T1000 (cell line): ENCODE measurements at places on chromosomes 12 and 14.

DNA sequence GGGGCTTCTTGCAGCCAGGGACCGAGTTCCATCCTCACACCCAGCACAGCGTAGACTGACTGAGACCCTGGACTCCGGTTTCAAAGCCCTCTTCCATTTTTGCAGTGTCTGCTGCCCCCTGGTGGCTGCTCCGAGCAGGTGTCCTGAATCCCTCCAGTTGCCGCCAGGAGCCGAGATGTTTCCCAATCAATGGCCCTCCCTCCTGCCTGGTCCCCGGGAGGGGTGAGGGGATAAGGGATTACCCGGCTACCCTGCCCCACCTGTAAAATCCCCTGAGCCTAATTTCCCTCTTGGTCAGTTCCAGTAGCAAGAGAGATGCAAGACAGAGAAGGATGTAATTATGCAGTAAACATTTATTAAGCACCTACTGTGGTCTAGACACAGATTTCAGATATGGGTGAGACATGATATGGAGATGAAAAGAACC lies 55.0 kb downstream of the PHETA1 start:
- no peak for DNase-seq

DNA sequence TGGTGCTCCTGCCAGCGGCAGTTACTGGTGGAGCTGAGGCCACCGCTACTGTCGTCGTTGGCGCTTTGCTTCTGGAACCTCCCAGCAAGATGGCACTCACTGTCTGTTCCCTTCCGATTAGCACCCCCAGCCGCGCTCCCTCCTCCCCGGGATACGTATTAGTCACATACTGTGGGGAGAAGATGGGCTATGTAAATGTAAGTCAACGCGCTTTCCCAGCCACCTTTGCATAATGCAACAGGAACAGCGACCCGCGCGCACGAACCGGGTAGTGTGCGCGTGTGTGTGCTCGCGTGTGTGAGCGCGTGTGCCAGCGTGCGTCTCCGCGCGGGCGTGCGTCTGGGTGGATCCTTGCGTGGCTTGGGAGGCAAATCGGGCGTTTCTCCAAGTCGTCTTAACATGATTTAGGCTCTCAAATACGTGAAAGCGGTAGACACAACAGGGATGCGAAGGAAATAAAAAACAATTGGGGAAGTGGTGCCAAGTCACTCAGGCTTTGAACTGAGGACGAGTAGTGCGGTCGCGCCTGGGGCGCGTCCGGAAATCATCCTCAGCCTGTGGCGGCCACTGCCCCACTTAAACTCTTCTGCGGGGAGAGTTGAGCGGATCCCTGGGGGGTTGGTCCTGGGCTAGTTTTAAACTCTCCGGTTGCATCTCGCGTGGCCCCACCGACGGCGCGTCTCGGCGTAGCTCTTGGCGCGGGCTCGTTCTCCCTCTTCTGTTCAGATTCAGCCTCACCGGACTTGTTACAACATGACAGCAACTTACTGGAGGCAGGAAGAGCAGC lies 1.8 kb downstream of the FLRT2 start:
- peak; percentile 57 for DNase-seq

DNA sequence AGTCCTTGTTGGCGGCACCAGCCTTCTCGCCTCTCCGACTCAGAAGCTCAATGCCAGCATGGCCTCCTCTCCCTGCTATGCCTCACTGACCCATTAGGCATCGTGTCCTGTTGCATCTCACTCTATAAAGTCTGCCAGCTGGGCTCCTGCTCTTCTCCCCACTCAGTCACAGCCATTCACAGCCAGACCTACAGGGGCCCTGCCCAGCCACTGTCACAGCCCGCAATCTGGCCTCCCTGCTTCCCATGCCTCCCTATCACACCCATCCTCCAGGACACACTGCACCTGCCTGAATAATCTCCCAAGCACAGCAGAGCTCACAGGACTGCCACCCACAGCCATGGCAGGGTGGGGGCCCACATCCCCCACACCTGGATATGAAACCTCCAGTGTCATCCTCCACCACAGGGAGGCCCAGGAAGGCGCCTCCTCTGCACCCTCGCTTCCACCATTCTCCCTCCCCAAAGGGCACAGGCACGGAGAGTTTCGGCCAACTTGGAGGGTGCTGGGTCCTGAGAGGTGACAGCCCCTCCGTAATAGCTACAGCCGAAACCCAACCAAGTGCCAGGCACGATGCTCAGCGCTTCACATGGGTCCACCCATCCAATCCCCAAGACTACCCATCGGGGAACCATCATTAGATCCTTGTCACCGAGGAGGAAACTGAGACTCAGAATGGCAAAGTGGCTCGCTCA lies 370.3 kb downstream of the BCL11B start:
- DNase-seq: no peak

DNA sequence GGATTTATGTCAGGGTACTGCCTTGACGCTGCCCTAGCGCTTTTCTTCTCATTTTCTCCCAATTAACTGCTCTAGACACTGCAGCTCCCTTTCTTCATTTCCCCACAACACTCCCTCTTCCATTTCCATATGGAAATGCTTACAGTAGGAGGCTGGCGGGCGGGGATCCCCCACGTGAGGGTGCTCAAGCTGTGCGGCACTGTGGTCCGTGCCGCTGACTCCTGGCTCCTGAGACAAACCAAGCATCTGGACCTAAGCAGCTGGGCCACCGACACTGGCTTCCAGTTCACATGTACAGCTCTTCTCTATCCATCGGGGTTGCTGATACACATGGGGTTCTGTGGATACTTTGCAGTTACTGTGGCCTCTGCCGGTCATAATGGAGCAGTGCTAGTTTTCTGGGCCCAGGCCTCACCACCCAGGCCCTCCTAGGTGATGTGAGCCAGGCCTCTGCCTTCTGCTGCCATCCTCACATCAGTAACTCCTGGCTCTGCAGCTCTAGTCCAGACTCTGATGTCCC lies 20.2 kb downstream of the TCHP start:
- DNase-seq: no peak

GRCh38 chr14:104392001-104392395 lies 187.6 kb upstream of the C14orf180 start:
- DNase-seq: no peak

GRCh38 chr14:106613256-106613655 lies 1086.9 kb downstream of the TMEM121 start:
- no peak for DNase-seq

DNA sequence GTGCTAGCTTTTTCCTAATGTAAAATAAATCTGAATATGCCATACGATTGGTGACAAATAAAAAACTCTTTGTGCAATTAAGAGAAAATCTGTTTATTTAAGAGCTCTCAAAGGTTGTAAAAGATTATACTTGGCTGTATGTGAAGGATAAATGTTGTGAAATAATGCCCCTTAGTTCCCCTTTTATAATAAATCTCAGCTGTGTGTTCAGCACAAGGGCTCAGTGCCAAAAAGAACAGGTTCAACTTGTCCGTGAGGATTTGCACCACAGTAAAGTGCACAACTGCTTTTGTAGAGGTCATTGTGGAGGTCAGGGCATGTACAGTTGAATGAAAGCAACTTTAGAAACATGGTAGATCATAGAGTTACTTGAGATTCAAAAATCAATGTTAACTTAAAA lies 118.6 kb downstream of the TRMT5 start:
- no peak for DNase-seq
